ENCODE measurements at places on chromosomes 12 and 14. TPM values are rescaled to one million over a fixed set of nuclear protein-coding genes. Genes with fewer than 3 reads are reported as not detected.
A peak's percentile ranks its signal among the peaks of the same experiment; 100 is the strongest.

Gene NOS1
- 2.4 TPM for total RNA-seq

Gene ARHGAP9
- 14.7 TPM for total RNA-seq

Gene ADCY6
- total RNA-seq: 33.4 TPM

Gene INHBC
- not detected for total RNA-seq

Gene SERPINA10
- not detected for total RNA-seq

Gene STON2
- total RNA-seq: 27.6 TPM

Gene TEX52
- not detected for total RNA-seq

Gene GPR132
- 6.9 TPM for total RNA-seq

Gene HOXC11
- total RNA-seq: not detected

Gene HHIPL1
- 1.7 TPM for total RNA-seq

Gene GLIPR1L1
- not detected for total RNA-seq

Gene NINJ2
- total RNA-seq: 5.8 TPM

Gene DTD2
- 19.2 TPM for total RNA-seq

Gene EPYC
- not detected for total RNA-seq

DNA sequence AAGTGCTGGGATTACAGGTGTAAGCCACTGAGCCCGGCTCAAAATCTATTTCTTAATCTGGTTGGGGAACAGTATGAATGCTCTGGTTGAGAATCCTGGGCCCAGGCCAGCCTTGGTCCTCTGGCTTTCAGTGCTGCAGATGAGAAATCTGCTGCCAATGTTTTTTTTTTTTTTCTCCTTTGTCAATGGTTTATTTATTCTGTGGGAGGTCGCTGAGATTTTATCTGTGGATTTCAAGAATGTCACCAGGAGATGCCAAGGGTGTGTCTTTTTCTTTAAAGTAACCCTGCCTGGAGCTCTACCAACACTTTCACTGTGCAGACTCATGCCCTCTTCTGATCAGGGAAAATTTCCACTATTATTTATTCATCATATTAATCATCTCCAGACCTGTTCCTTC is 3.6 kb downstream of the SLC25A29 start:
- H3K27ac ChIP-seq: no peak overlapping the region
- no peaks in the 10 kb centered on the region for H3K36me3 ChIP-seq
- H3K27me3 ChIP-seq: no peaks in the 10 kb centered on the region
- no peak for DNase-seq
- H3K4me1 ChIP-seq: peaks cover 2% of the 10 kb centered on the region
- no peak overlapping the region for H3K4me3 ChIP-seq

DNA sequence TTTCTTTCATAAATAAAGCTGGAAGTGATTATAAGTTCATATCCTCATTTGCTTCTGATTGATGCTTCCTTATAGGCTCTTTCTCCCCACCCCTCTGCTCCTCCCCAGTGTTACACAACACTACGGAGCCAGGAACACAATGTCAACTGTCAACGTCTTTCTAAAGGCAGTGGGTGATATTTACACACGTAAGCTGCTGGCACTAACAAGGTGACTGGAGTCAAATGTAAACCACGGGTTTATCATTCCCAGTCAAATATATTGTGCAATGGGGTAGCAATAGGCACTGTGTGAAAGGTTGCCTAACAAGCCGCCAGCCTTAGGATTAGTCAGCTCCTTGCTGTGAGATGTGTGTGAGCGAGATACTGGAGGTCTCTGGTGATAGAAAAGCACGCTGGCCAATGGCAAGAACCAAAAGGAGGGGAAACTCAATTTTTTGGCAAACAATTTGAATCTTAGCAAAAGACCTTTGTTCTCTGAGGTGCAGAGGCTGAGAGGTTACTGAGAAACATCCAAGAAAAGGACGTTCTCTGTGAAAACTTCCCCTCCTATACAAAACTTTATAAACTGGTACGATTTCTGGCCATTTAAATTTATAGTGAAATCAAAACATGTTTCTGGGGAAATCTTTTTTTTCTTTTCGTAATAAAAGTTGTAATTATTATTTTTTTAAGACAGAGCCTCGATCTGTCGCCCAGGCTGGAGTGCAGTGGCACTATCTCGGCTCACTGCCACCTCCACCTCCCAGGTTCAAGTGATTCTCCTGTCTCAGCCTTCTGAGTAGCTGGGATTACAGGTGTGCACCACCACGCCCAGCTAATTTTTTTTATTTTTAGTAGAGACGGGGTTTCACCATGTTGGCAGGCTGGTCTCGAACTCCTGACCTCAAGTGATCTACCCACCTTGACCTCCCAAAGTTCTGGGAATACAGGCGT is 22.3 kb upstream of the HECTD1 start:
- H3K4me3 ChIP-seq: no peak overlapping the region
- peak overlapping the region; percentile 53 for H3K27ac ChIP-seq
- no peaks in the 10 kb centered on the region for H3K36me3 ChIP-seq

- H3K4me3 ChIP-seq: no peak overlapping the region
- no peaks in the 10 kb centered on the region for H3K27me3 ChIP-seq
- DNase-seq: no peak
- no peaks in the 10 kb centered on the region for H3K36me3 ChIP-seq
- peaks cover 4% of the 10 kb centered on the region for H3K4me1 ChIP-seq
Observed at GRCh38 chr14:99570544-99571302, 33.3 kb downstream of the CCDC85C start.

GRCh38 chr12:114275932-114276785 is 129.8 kb downstream of the TBX5 start:
- H3K4me3 ChIP-seq: no peak overlapping the region
- no peaks in the 10 kb centered on the region for H3K27me3 ChIP-seq
- DNase-seq: no peak
- H3K27ac ChIP-seq: no peak overlapping the region

DNA sequence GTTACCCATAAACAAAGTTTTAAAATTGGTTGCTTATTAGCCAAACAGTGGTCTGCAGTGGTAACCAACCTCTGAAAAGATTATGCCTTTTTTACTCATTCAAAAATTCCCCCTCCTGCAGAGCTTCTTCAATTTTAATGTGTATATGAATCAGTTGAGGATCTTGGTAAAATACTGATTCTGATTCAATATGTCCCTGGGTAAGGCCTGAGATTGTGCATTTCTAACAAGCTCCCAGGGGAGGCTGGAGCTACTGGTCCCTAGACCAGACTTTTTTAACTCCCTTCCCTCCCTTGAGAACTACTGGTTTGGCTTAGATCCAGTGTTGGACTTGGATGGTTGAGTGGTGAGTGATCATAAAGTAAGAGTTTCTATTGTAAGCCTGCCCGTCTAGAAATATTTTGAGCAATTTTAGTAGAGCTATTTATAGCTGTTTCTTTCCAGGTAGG is 90.2 kb downstream of the FUT8 start:
- no peaks in the 10 kb centered on the region for H3K36me3 ChIP-seq
- H3K27ac ChIP-seq: no peak overlapping the region
- no peaks in the 10 kb centered on the region for H3K27me3 ChIP-seq
- H3K4me3 ChIP-seq: no peak overlapping the region
- no peaks in the 10 kb centered on the region for H3K4me1 ChIP-seq

- no peaks in the 10 kb centered on the region for H3K27me3 ChIP-seq
- no peak for DNase-seq
- H3K4me3 ChIP-seq: no peak overlapping the region
Observed at GRCh38 chr14:21036751-21037150, 2.1 kb upstream of the RNASE13 start.

DNA sequence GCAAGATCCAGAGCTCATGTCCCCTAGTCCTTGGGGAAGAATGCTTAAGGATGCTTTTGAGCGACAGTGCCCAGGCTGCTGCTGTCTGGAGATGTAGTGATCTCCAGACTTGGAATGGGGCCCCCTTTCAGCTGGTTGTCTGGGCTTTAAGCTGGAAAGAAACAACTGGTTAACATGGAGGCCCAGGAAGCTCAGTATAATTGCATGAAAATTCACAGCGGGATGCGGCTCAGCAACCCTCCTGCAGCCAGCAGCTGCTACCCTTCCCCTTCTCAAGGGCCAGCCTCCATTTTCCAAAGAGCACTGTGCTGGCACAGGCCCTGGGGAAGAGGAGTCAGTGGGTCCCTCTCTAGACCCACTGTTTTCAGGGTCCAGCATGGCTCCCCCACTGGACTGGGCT is 26.3 kb downstream of the RAB35 start:
- H3K4me1 ChIP-seq: no peaks in the 10 kb centered on the region
- H3K4me3 ChIP-seq: no peak overlapping the region
- DNase-seq: no peak
- peaks cover 2% of the 10 kb centered on the region for H3K36me3 ChIP-seq

DNA sequence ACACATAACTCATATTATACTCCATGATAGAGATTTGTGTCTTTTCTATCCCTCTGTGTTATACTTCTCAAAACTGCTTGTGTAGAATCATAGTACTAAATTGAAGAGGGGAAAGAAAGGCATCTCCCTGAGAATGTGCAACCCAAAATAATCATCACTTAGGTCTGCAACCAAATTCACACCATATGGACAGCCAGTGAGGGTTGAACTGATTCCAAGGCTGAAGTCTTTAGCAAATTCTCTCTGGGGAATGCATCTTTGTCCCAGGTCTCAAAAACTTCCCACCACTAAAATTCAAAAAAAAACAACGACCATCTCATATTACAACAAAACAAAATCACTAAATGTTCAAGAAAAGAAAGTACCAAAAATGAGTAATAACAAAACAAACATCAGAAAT is 11.0 kb downstream of the ZFC3H1 start:
- DNase-seq: no peak
- H3K36me3 ChIP-seq: peaks cover 7% of the 10 kb centered on the region
- H3K27ac ChIP-seq: no peak overlapping the region
- no peaks in the 10 kb centered on the region for H3K27me3 ChIP-seq
- no peak overlapping the region for H3K4me3 ChIP-seq
- no peaks in the 10 kb centered on the region for H3K4me1 ChIP-seq

GRCh38 chr12:101616027-101616494 is 21.3 kb downstream of the MYBPC1 start:
- H3K4me1 ChIP-seq: no peaks in the 10 kb centered on the region
- H3K36me3 ChIP-seq: no peaks in the 10 kb centered on the region
- no peak overlapping the region for H3K4me3 ChIP-seq
- no peaks in the 10 kb centered on the region for H3K27me3 ChIP-seq

DNA sequence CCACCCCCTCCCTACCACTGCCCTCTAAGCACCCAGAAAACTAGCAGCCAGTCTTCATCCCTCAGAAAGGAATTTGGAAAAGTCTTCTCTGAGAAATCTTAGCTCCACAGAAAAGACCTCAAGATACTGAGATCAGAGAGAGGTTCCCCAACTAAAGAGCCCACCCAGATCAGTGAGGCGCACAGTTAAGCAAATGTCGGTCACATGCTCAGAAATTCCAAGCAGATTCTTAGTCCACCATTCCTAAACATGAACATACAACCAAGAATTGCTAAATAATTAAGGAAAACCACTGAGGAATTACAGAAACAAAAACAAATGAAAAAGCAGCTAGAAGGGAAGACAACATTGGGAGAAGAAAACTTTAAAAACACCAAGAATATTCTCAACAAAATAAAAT is 32.3 kb downstream of the MED13L start:
- no peak overlapping the region for H3K4me3 ChIP-seq
- H3K4me1 ChIP-seq: peaks cover 16% of the 10 kb centered on the region
- no peaks in the 10 kb centered on the region for H3K27me3 ChIP-seq
- no peaks in the 10 kb centered on the region for H3K36me3 ChIP-seq

DNA sequence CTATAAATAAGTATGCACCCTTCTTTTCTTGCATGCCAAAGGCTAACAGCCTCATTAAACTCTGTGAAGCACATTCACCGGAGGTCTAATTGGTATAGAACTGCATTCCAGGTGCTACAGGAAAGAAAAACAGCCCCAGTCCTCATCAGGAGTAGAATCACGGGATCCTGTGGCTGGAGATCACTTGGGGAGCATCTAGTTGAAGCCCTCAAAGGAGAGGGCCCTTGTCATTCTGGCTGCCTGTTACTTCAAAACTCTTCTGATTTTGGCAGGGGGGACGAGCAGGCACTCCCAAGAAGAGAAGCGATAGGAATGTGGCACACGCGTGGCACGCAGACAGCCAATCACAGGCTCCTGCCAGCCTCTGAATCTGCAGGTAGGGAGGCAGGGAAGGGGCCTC is 154.4 kb downstream of the TTC7B start:
- peaks cover 42% of the 10 kb centered on the region for H3K4me1 ChIP-seq
- DNase-seq: no peak
- no peaks in the 10 kb centered on the region for H3K27me3 ChIP-seq
- H3K4me3 ChIP-seq: no peak overlapping the region
- H3K27ac ChIP-seq: no peak overlapping the region

GRCh38 chr14:64692189-64692985 is 11.8 kb upstream of the PLEKHG3 start:
- H3K4me1 ChIP-seq: no peaks in the 10 kb centered on the region
- no peaks in the 10 kb centered on the region for H3K27me3 ChIP-seq
- no peak for DNase-seq
- H3K27ac ChIP-seq: no peak overlapping the region

- no peaks in the 10 kb centered on the region for H3K36me3 ChIP-seq
- H3K27ac ChIP-seq: no peak overlapping the region
- peak; percentile 8 for DNase-seq
Observed at GRCh38 chr14:78697341-78697740, 527.2 kb downstream of the NRXN3 start.

DNA sequence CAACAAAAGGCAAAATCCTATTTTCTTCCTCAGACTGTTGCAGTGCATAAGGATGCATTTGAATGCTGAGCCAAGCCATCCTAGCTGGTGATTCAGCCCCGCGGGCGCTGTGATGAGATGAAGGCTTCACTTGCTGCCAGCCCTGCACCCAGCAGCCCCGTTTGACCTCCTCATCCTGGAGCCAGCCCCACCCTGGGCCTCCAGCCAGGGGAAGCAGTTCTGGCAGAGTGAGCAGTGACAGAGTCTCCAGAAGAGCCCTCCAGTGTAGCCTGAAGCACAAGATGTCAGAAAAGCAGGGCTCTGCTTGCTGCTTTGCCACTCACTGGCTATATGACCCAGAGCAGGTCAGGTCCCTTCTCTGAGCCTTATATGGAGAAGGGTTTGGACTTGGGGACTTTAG is 96.2 kb upstream of the HSPB8 start:
- no peaks in the 10 kb centered on the region for H3K4me1 ChIP-seq
- DNase-seq: no peak
- no peak overlapping the region for H3K4me3 ChIP-seq
- H3K27ac ChIP-seq: no peak overlapping the region
- peaks cover 7% of the 10 kb centered on the region for H3K27me3 ChIP-seq

GRCh38 chr12:108690191-108690518 is 41.2 kb downstream of the CORO1C start:
- no peaks in the 10 kb centered on the region for H3K36me3 ChIP-seq
- DNase-seq: no peak
- no peak overlapping the region for H3K4me3 ChIP-seq
- peaks cover 47% of the 10 kb centered on the region for H3K4me1 ChIP-seq

DNA sequence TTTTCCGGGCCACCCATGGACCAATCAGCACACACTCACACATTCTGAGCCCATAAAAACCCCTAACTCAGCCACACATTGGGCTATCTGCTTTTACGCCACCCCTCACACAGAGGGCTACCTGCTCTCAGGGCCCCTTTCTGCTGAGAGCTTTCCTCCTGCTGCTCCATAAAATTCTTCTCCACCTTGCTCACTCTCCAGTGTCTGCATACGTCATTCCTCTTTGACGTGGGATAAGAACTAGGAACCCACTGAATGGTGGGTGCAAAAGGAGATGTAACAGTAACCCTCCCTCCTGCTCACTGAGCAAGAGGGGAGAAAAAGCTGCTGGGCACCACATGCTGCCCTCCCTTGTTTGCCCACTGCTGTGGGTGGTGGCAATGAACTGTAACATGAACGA is 596.7 kb upstream of the TMEM132C start:
- no peaks in the 10 kb centered on the region for H3K27me3 ChIP-seq
- H3K27ac ChIP-seq: no peak overlapping the region
- no peaks in the 10 kb centered on the region for H3K4me1 ChIP-seq
- no peaks in the 10 kb centered on the region for H3K36me3 ChIP-seq

GRCh38 chr12:110223777-110224378 is 57.2 kb upstream of the ATP2A2 start:
- H3K4me3 ChIP-seq: no peak overlapping the region
- no peaks in the 10 kb centered on the region for H3K4me1 ChIP-seq
- DNase-seq: no peak
- no peaks in the 10 kb centered on the region for H3K36me3 ChIP-seq

Measured in lung (tissue), 17 donors.